Kasumi-1 (cell line): ENCODE measurements at places on chromosomes 5 and 9.

DNA sequence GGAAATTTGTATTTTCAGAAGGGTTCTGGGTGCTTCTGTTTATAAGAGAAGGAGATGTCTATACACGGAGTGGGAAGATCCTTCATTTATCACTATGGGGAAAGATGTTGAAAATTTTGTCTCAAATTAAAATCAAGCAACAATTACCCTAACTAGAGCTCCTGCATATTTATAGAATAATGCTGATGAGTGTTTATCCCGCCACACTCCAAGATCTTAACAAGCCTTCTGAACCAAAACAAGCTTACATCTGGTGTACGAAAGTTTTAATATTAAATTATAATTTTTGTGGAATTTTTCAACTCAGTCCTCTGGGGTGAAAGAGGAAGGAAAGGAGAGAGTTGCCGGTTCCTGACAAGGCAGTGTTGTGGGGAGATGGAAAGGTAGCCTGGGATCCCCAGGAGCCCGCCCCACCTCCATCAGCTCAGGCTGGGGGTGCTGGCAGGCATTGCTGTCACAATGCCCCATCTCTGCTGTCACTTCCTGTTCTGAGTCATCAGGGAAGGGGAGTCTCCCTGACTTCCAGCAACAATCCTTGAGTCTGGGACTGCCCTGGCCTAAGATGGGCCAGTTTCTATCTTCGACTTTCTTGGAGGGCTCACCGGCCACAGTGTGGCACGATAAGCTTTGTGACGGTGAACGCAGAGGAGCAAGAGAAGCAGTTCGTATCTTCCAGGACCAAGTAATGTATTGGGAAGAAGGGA lies 64.5 kb downstream of the ERAP1 start:
- peak; percentile 30 for DNase-seq

- DNase-seq, result no peak
Observed at GRCh38 chr9:88968799-88969198, 22.5 kb upstream of the S1PR3 start.

- DNase-seq, result no peak
Observed at GRCh38 chr9:117750401-117750800, 46.2 kb downstream of the TLR4 start.

GRCh38 chr5:9390113-9390512 lies 155.8 kb downstream of the SEMA5A start:
- DNase-seq, result no peak

DNA sequence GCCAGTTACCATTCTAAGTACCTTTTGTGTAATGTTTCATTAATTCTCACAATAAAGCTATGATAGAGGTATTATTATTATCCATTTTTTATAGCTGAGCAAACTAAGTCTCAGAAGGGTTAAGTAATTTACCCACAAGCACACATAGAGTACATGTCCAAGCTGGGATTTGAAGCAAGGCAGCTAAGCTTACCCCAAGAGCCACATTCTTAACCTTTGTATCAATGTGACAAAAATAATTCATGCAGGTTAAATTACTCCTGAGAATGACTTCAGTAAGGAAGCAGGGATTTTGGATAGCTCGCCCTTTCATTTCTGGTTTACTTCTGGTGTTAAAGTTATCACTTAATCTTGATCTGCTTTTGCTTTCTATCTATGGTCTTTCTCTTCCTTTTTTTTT lies 141.9 kb downstream of the ACTBL2 start:
- no peak for DNase-seq

DNA sequence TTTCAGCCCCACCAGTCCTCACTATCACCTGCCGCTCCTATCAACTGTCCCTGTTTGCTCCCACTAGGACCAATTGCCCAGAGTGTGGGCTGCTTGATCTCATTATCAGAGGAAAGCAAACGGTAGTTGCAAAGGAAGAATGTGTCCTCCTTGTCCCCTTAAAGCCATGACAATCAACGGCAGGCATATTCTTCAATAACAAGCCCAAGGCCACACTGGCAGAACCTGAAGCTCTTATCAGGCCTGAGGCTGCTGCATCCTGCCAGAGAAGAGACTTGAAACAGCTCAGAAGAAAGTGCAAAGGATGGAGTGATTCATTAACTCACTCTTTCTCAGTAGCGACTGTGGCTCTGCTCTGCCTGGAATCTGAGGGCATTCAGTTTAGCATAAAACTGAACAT lies 39.2 kb upstream of the MAN2A1 start:
- DNase-seq, result no peak

DNA sequence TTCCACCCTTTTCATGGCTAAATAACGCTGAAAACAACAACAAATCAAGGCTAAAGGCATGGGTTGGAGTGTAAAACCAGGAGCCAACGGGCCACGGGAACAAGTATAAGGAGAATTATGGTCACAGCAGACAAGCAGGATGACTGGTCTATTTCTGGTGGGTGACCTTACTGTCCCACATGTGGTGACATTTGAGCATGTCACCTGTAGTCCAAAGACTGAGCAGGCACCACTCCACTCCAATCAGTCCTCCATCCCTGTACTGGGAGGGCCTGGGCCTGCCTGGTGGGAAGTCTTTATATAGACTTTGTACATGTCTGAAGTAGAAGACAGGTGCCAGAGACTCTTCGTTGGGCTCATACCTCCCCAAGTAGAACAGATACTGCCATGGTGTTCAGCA lies 36.8 kb downstream of the C9orf153 start:
- DNase-seq, result no peak

GRCh38 chr9:108783326-108783725 lies 72.5 kb downstream of the ACTL7B start:
- peak; percentile 36 for DNase-seq

DNA sequence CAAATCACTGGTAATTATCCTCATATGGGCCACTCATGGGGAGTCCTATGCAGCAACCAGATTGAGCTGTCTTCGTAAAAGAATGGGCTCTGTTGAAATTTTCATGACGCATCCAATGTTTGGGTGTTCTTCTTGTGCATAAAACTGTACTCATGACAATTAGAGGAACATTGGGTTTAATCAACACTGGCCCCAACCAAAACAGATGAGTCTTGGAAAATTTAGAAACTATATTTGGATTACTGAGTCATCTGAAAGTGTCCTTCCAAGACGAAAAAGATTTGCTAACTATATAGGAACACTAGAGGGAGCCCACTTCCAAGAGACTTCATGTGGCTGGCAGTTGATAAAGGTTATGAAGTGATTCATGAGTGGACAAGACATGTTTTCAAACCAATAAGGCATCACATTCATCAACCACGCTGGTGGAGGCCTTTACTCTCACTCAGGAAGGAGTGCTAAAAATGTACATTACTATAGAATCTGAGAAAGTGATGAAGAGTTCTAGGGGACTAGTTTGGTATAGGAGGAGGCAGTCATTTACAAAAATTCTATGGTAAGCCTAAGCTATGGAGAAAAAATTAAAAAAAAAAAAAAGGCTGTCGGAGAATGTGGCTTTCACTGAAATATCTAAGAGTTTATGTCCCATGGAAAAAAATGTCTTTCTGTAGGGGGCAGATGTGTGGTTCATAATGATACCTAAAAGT lies 313.5 kb downstream of the PRDM9 start:
- DNase-seq, result peak; percentile 67

DNA sequence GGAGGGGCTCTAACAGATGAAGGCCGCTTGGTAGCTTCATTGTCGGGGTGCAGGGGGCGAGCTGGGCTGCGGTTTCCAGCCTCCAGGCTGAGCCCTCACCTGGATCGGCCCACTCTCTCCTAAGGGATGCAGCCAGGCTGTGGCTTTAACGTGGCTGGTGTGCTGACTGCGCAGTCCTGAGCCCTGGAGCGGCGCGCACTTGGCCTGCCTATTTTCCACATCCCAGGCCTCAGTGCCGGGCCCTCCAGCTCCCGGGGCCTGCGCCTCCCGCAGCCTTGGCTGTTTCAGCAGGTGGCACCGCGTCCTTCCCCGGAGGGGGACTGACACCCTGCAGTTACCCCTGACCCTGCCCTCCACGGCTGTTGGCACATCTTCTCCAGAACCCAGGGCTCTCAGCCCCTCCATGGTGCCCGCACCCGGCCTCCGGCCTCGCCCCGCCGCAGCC lies 1.4 kb downstream of the RNU6ATAC start:
- DNase-seq, result no peak

GRCh38 chr9:30928045-30928444 lies 1456.4 kb upstream of the ACO1 start:
- DNase-seq, result no peak

GRCh38 chr9:115155037-115155436 lies 37.1 kb upstream of the TNC start:
- no peak for DNase-seq
